B cell (primary cell): ENCODE measurements at places on chromosomes 3 and 15. TPM values are rescaled to one million over a fixed set of nuclear protein-coding genes. Genes with fewer than 3 reads are reported as not detected.

DNA sequence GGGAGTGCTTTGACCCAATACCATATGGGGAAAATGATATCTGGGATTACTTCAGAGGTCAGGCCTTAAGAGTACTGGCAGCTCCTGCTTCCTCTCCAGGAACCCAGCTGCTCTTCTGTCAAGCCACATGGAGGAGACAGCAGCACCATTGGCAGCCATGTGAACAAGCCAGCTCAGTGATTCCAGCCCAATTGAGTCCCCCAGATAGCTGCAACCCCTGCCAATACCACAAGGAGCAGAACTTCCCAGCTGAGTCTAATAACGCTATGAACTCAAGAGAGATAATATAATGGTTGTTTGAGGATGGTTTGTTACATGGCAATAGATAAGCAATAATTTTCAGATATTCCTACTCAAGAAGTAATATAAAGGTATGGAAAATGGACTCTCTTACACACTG is 126.8 kb upstream of the CPNE4 start:
- no peak for DNase-seq

Gene ELL3
- total RNA-seq: 88.8 and 90.0 TPM in 2 replicates

DNA sequence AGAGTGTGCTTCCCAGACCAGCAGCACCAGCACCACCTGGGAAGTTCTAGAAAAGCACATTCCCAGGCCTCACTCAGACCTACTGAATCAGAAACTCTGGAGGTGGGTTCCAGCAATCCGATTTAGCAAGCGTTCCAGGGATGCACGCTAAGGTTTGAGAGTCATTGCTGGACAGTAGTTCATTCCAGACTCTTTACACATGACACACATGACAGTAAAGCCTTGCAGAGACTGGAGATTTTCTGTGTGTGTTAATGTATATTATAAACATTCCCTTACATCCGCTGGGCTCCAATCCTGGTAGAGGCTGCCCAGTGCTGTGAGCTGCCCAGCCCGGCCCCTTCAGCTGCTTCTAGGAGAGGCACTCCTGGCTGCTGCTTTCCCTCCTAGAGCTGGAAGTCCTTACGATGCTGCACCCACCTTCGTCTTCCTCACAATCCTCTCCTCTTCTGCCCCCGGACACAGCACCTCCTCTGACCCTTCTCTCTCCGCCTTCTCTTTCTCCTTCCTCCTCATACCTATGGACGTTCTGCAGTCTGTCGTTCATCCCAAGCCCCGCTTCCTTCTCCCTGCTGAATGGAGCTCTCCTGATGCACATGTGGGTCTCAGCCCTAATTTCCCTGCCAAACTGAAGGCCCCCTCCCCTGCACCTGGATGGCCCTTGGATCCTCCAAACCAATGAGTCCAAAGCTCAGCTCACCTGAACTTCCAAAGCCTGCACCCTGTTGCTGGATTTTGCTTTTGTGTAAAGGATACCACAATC is 44.4 kb downstream of the ITGA11 start:
- DNase-seq: no peak

Gene ABI3BP
- not detected in 2 replicates for total RNA-seq
